CMK (cell line): ENCODE measurements at places on chromosomes 2 and 18.

- DNase-seq, result no peak
These were observed 21.0 kb downstream of the AGAP1 start for GRCh38 chr2:235514627-235515363.

- DNase-seq, result no peak
These were observed 102.7 kb downstream of the CSRNP3 start for GRCh38 chr2:165572151-165572550.

- no peak for DNase-seq
These were observed 8.1 kb upstream of the ERBB4 start for GRCh38 chr2:212546669-212547068.

- no peak for DNase-seq
These were observed 10.5 kb downstream of the COL3A1 start for GRCh38 chr2:188984680-188985079.

DNA sequence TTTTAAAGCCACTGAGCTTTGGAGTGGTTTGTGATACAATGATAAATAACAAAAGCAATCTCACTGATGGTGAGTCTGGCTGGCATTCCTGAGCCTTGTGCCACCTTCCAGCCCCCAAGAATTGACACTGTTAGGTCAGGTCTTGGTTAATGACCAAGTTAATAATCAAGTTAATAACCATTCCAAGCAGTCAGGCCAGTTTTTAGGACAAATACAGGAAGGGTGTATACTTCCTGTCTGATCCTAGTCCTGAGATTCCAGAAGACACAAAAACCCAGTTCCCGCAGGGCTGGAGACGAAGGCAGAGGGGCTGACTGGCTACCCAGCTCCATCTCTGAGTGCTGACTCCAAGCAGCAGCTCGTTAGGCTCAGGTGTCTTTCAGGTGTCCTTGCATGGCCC is 74.6 kb upstream of the LAPTM4A start:
- no peak for DNase-seq

GRCh38 chr18:41655074-41655473 is 300.0 kb upstream of the PIK3C3 start:
- no peak for DNase-seq

DNA sequence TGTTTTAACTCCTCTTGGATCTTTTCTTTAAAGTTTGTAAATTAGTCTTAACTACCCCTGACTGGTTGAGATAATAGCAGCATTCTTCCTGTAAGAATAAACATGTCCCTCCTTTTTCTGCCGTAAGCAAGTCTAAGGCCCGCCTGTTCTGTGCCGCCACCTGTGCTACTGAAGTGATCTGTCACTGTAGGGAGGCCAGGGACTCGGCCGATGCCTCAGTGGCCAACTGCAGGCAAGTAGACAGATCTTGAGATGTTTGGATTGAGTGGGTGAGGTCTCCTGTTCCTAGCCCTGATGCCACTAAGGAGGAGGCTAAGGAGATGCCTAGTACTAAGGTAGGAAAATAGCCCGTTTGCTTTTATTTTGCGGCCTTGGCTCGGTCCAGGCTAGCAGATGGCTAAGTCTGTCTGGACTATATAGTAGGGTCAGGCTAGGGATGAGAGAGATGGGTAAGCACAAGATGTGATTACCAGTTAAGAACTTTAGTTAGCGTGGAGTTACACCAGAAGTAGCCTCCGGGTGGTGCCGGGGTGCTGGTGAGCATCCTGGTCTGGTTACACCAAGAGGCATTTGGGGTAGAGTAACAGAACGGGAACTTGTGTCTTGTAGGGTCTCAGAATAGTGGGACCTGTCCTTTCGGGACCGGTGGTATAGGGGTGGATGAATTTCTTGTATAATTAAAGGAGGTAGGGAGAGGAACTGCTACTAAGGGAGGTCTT is 584.2 kb downstream of the SUCLG1 start:
- no peak for DNase-seq

- peak; percentile 98 for DNase-seq
These were observed 1.7 kb upstream of the CTDSP1 start for GRCh38 chr2:218397820-218398436.

DNA sequence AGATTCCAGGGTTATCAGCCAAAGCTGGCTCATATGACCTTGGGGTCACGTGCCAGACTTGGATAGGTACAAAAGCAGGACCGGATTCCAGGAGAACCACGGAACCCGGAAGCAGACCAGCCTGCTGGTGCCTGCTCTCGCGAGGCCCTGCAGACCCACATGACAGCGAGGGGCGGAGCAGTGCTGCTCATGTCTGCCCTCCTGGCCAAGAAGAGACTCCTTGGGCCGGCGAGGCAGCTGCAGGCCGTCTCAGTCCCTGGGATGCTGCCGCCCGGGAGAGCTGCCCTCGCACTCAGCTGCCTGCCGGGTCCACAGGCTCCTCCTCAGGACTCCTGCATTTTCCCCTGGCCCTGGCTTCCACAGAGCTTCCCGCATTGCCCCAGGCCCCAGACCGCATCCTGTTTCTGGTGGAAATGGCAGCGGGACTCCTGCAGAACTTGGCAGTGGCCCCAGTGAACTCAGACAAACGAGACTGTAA is 739.5 kb downstream of the SOCS6 start:
- no peak for DNase-seq

DNA sequence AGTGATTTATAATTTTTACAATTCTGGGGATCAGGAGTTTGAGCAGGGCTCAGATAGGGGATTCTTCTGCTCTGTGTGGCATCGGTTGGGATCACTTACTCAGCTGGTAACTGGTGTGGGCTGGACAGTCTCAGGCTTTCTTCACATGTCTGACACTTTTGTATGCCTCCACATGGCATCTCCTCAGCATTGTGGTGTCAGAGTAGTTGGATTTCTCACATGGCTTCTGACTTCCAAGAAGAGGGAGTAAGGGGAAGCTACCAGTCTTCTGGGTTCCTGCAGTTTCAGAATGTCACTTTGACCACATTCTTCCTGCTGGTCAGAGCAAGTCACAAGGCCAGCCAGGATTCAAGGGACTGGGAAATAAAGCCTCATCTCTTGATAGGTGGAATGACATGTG is 55.6 kb downstream of the NCOA1 start:
- DNase-seq, result peak; percentile 26

GRCh38 chr2:54073796-54074195 is 41.6 kb upstream of the ACYP2 start:
- no peak for DNase-seq

DNA sequence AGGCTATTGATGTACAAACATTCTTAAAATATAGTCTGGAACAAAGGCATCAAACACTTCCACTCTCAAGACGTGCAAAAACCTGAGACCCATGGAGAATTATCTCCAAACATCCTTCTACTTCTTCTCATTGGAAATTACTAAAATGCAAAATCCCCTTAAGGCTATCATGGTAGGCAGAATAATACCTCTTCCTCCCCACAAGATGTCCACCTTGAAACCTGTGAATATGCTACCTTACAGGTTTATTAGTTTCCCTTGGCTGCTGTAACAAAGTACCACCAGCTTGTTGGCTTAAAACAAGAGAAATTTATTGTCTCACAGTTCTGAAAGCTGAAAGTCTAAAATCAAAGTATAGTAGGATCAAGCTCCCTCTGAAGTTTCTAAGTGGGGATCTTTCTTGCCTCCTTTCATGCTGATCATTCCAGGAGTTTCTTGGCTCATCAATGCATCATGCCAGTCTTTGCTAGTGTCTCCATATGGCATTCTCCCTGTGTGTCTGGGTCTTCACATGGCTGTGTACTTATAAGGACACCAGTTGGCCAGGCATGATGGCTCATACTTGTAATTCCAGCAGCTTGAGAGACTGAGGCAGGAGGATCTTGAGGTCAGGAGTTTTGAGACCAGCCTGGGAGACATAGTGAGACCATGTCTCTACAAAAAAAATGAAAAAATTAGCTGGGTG is 163.7 kb upstream of the NCK2 start:
- no peak for DNase-seq

DNA sequence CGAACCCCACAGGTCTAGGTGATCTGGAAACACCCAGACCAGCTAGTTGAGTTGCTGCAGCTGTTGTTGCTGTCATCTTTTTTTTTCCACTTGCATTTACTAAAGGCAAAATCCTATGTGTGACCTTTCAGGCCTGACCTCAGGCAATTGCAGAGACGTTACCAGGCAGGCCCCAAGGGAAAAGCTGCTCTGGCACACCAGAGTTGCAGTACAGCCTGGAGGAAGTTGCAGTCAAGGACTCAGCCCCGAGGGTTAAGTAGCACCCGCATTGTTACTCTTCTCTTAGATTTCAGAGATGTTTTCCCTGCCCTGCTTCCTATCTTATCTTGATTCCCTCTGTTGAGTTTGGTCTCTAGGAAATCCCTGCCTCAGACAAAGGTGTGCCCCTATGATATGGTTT is 45.2 kb upstream of the SMAD2 start:
- DNase-seq, result no peak

- no peak for DNase-seq
These were observed 380.0 kb downstream of the METTL4 start for GRCh38 chr18:2191180-2191790.

GRCh38 chr2:88483200-88483599 is 30.7 kb upstream of the FOXI3 start:
- DNase-seq, result no peak

DNA sequence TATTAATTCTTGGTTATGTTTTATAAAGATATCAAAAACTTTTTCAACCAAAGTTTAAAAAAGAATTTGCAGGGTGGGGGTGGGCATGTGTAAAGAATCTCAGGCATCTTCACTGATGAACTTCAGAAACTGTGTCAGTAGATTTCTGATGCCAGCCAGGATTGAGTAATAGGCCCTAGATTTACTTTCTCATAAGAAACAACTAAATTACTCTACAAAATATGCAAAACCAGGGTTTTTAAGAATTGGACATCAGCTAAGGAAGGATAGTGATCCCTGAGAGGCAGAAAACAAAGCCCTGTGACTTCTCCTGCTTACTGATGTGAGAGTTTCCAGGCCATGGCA is 11.9 kb upstream of the IL1R1 start:
- DNase-seq, result no peak

DNA sequence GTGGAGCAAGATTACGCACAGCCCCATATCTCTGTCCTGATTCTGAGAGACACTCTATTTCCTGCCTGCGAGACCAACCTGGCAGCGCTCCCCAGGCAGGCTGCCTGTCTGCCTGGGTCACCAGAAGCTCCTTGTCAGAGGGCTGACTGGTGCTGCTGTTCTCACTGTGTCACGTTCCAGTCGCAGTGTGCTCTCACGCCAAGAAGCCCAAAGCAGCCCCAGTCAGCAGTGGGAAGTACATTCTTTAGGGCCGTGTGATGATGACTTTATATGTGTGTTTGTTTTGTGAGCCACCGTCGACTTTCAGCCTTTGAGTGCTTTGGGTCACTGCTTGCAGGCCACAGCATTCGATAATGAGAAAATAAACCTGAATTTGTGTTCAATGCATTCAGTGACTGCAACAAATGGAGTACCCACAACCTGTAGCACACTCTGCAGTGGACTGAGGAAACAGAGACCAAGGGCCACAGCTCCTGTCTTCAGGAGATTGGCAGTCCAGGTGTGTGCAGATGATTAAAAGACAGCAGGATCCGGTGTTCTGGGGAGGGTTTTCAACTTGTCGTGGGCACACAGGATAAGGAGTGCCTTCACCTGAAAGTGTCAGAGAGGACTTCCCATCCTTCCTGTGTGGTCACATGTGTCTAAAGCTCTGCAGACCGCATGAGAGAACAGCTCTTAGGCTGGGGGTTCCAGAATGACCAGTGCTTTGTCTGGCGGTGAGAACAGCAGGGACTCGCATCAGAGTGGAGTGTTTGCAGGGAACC is 4.8 kb downstream of the TNFRSF11A start:
- no peak for DNase-seq

GRCh38 chr18:46555724-46556123 is 101.3 kb downstream of the LOXHD1 start:
- no peak for DNase-seq

- DNase-seq, result no peak
These were observed 54.2 kb upstream of the ID2 start for GRCh38 chr2:8627692-8628085.

DNA sequence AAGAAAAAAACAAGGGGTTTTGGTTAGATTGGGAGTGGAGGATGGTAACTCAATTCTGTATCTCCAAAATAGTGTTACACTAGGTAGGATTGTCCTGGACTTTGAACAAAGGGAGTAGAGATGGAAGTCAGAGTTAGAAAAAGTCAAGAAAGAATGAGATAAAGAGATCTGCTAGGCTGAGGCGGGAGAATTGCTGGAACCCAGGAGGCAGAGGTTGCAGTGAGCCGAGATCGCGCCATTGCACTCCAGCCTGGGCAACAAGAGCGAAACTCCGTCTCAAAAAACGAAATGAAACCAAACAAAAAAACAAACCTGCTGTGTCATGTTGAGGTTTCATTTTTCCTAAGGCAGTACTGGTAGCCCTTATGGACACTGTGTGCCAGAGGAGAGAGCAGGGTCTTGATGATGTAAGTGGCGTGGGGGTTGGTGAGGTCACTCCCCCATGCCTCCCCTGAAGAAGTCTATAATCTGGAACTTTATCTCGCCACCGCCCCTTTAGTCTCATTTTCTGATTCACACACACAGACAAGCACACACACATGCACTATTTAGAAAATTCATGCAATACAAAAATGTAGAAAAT is 10.5 kb downstream of the DRC1 start:
- peak; percentile 57 for DNase-seq

GRCh38 chr2:84846741-84847142 is 34.1 kb downstream of the TRABD2A start:
- no peak for DNase-seq

DNA sequence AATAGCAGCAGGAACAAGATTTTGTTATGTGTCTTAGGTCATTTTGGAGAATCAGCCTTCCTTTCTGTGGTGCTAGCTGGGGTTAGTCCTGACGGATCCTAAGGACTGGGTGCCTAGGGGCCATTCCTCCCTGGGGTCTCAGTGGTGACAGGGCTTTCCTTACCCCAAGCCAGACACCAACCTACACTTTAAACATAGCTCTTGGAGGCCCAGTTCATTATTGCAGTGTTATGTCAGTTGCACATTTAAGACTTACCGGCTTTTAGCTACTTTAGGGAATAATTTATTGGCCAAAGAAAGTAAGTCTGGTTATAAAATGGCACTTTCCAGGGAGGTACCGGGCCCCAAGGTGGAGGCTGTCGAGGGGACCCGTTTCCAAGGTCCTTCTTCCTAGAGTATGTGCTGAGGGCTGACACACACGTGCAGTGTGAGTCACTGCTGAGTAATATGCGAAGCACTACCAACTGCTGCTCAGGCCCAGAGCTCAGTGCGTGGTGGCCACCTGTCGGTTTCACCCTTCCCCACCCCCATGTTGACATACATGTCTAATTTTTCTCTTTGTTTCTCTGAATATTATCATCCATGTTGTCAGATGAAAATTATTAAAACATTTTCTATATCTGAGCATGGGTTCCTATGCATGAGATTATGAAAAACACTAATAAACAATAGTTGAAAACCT is 37.0 kb upstream of the GRHL1 start:
- no peak for DNase-seq

GRCh38 chr2:69770193-69770702 is 28.3 kb downstream of the ANXA4 start:
- DNase-seq, result no peak

- peak; percentile 14 for DNase-seq
These were observed 550 bp downstream of the RAB1A start for GRCh38 chr2:65129286-65129825.

DNA sequence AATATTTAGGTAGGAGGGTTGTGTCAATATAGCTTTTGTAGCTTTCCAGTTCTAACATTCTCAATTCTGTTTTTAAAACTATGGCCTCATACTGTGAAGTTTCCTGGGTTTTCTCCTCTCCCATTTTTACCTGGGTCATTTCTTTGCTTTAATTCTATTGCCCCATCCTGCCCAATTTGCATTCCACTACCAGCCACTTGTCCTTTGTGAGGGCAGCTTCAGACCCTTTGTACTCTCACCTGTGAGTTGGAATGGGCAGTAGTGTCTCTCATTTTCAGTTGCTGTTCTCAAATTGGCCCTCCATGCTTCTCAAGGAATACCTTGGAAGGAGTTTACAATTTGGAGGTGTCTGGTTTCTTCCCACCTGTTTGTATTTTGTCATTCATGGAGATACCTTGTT is 108.4 kb downstream of the CAMKMT start:
- no peak for DNase-seq
